ENCODE measurements at places on chromosomes 3 and 15. TPM values are rescaled to one million over a fixed set of nuclear protein-coding genes. Genes with fewer than 3 reads are reported as not detected.

DNA sequence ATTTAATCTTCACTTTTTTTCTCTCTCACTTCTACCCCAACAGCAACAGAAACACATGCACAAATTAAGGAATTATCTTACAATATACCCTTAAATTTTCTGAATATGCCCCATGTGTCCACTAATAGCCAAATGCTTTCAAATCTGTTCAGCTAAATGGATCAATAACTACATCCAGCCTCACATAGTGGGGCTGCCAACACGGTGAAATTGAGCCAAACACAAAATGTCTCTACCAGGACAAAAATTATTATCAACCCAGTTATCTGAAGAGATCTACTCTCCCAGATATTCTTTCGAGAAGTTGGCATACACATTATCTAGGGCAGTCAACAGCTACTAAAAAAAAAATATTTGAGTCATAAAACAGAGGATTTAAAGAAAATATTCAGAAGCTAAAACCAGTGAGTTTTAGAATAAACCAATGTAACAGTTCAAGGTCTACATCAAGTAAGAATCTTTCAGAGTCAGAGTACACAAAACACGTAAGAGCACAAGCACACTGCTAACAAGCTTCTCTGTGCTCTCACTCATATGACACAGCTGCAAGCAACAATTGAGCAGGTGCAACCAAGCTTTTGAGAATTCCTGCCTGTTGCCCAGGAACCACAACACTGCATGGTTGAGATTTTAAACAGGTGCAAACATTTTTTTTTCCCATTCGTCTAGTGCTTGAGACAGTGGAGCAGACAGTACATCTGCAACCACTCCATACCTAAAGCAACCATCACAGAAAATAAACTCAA lies 247.7 kb downstream of the ZBTB20 start:
- H3K36me3 ChIP-seq, result no peaks in the 10 kb centered on the region
- no peaks in the 10 kb centered on the region for H3K27me3 ChIP-seq

GRCh38 chr15:68885070-68885469 lies 45.3 kb upstream of the SPESP1 start:
- H3K27ac ChIP-seq, result no peak overlapping the region
- no peak overlapping the region for H3K4me3 ChIP-seq
- no peaks in the 10 kb centered on the region for H3K36me3 ChIP-seq
- no peaks in the 10 kb centered on the region for H3K27me3 ChIP-seq
- no peak for DNase-seq

DNA sequence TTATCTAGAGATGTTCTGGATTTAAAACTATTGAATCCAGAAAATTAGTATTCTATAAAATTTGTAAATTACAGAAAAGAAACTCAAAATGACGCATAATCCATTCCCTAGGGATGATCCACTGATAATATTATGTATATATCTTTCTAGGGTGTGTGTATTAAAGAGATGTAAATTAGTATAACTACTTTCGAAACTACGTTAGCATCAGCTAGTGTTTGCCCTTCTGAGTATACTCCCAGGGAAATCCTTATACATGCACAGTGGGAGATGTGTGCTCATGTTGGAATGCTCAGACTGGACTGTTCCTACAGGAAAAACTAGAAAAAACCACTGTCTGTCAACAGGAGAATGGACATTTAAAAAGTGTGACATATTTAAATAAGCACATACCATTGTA lies 36.4 kb downstream of the ACAA1 start:
- no peaks in the 10 kb centered on the region for H3K27me3 ChIP-seq
- no peak overlapping the region for H3K4me3 ChIP-seq
- H3K27ac ChIP-seq, result no peak overlapping the region
- DNase-seq, result no peak

AEN gene
- total RNA-seq, result 20.4 TPM

FSTL1 gene
- total RNA-seq, result 82.2 TPM

DNAJC13 gene
- total RNA-seq, result 21.5 TPM

AGTR1 gene
- total RNA-seq, result 11.2 TPM

Data from body of pancreas (tissue), 4 donors.